Keratinocyte (primary cell): ENCODE measurements at places on chromosomes 5 and 9.

DNA sequence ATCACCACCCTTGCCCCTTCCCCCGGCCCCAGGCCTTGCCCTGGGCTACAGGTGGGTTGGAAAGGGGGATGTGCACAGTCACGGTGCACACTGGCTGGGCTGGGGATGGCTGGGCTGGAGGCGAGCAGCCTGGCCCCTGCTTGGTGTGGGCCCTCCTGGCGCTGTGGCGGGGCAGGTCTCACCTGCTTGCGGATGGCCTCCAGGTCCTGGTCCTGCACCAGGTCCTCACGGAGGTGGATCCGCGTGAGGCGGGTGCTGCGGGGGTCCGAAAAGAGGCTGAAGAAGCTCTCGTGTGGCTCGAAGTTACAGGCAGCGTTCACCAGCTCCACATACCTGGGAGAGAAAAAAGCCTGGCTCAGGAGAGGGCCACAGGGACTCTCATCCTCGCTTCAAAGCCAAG lies 18.1 kb downstream of the ZER1 start:
- no peaks in the 10 kb centered on the region for H3K27me3 ChIP-seq
- no peak for DNase-seq
- no peaks in the 10 kb centered on the region for H3K4me1 ChIP-seq
- H3K4me3 ChIP-seq: no peak overlapping the region

- no peak for DNase-seq
- H3K27ac ChIP-seq: no peak overlapping the region
- peaks cover 4% of the 10 kb centered on the region for H3K4me1 ChIP-seq
- no peaks in the 10 kb centered on the region for H3K27me3 ChIP-seq
- H3K36me3 ChIP-seq: no peaks in the 10 kb centered on the region
These were observed 7.2 kb upstream of the TARS1 start for GRCh38 chr5:33433303-33434240.

GRCh38 chr9:99011161-99011709 lies 67.5 kb downstream of the COL15A1 start:
- H3K27ac ChIP-seq: no peak overlapping the region
- H3K4me1 ChIP-seq: no peaks in the 10 kb centered on the region
- no peaks in the 10 kb centered on the region for H3K36me3 ChIP-seq
- DNase-seq: no peak

DNA sequence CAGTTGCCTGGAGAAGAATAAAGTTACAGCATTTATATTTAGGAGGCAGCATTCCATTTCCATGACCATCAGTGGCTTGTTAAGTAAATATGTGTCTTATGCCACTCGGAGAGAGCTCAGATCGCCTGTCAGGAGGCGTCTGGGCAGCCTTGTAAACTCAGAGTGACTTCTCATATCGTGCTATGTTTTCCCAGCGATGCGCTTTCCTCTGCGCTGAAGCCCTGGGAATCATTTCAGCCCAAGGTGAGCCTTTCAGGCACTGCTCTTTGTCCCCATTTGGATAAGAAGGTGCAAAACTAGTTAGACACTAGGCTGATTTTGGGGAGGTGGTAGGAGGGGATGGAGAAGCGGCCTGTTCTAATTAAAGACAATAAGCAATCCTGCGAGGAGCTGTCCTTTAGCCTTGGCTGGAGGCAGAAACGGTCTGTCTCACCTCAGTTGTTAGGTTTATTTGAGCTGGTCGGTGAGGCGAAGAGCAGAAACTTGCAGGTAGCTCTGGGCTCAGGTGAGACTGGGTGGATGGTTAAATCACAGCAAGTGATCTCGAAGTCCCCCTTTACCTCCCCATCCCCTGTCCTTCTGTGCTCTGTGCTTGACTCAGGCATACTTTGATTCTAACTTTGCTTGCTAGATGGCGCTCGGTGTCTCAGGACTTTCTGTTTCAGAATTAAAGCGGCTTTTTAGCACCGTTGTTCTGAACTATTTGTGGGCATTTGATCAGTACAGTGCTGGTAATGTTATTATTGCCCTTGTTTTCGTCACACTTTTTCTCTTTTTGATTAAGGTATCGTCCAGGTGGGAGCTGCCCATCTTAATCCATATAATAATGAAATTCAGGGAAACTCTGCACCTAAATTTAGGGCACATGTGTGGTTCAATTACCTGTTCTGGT lies 24.6 kb downstream of the NR2F1 start:
- H3K4me1 ChIP-seq: no peaks in the 10 kb centered on the region
- no peaks in the 10 kb centered on the region for H3K36me3 ChIP-seq
- peaks cover 93% of the 10 kb centered on the region for H3K27me3 ChIP-seq
- DNase-seq: no peak
- no peak overlapping the region for H3K4me3 ChIP-seq
- H3K27ac ChIP-seq: no peak overlapping the region

GRCh38 chr5:134846641-134846960 lies 833 bp downstream of the C5orf24 start:
- no peak for DNase-seq
- H3K4me1 ChIP-seq: peaks cover 7% of the 10 kb centered on the region
- peaks cover 2% of the 10 kb centered on the region for H3K36me3 ChIP-seq

GRCh38 chr5:113437111-113437510 lies 2.3 kb upstream of the TSSK1B start:
- no peak overlapping the region for H3K4me3 ChIP-seq
- no peaks in the 10 kb centered on the region for H3K4me1 ChIP-seq
- H3K27me3 ChIP-seq: no peaks in the 10 kb centered on the region

GRCh38 chr5:113061846-113062780 lies 85.5 kb downstream of the DCP2 start:
- no peak overlapping the region for H3K27ac ChIP-seq
- peaks cover 31% of the 10 kb centered on the region for H3K4me1 ChIP-seq
- DNase-seq: no peak
- H3K27me3 ChIP-seq: no peaks in the 10 kb centered on the region

DNA sequence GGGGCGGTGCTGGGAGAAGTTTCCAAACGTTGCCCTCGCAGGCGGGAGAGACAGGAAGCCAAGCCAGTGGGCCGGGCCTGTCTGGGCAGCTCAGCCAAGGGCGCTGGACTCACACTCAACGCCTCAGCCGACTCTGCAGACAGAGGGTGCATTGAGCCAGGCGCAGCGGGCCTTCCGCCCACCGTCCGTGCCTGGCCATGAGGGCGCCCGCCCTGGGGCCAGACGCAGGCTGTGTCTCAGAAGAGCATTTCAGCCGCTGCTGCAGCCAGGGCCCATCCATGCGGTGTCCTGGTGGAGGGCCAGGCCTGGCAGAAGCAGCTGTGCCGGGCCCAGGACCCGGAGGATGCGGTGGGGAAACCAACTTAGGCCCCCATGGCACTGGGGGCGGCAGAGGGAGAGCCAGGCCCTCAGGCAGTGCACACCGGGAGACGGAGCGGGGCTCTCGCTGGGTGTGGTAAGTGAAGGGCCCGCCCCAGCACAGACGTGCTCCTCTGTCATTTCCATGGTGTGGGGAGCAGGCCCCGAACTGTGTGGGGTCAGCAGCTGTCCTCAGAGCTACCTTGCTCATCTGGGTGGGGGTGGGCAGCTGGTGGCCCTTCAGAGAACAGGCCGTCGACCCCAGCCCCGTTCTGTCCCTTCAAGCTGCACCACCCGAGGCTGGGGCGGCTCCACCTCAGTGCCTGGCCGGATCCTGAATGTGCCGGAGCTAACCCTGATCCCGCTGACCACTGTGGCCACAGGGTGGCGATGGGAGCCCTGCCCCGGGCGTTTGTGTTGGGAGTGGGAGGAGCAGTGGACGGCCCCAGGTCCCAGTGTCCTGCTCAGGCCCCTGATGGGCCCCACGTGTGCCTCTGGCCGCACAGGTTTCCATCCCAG lies 18.0 kb downstream of the DNLZ start:
- peaks cover 4% of the 10 kb centered on the region for H3K27me3 ChIP-seq
- peak overlapping the region; percentile 7 for H3K4me3 ChIP-seq
- H3K27ac ChIP-seq: no peak overlapping the region
- H3K36me3 ChIP-seq: no peaks in the 10 kb centered on the region
- H3K4me1 ChIP-seq: peaks cover 23% of the 10 kb centered on the region

DNA sequence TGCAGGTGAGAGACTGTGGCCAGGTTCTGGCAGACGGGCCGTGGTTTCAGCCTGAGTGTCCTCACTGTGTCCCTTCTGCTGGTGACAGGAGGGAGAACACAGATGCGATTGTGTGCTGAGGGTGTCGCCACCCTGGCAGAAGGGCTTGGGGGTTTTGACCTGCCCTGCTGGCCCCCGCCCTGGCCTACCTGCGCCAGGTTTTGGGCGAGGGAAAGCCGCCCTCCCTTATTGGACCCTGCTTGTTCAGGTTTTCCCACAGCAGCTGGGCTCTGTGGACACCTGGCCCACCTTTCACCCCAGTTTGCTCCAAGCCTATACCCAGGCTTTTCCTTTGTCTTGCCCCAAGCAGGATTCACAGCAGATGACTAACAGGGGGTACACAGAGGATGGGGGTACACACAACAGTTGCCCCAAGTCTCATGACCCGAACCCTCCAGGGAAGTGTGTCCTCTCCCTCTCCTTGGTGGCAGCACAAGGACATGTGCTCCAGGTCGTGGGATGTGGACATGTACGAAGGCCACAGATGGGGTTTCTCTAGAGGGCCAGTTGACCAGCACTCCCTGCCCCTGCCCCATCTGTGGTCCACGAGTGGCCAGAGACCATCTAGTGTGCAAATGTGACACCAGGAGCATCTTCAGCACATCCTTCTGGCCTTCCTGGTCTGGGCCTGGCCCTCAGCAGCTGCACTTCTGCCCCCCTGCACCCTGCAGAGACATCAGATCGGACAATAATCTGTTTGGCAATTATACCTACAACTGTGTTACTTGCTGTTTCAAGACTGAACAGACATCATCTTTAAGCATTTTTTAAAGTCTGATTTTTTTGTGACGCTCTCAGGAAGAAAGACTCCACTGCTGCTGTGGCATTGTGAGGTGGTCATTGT lies 265.8 kb upstream of the IRX4 start:
- no peak for DNase-seq
- no peak overlapping the region for H3K27ac ChIP-seq
- H3K4me3 ChIP-seq: no peak overlapping the region
- H3K27me3 ChIP-seq: no peaks in the 10 kb centered on the region
- H3K4me1 ChIP-seq: peaks cover 8% of the 10 kb centered on the region

- H3K4me3 ChIP-seq: no peak overlapping the region
- H3K27me3 ChIP-seq: no peaks in the 10 kb centered on the region
- H3K4me1 ChIP-seq: no peaks in the 10 kb centered on the region
- H3K36me3 ChIP-seq: no peaks in the 10 kb centered on the region
- no peak overlapping the region for H3K27ac ChIP-seq
These were observed 150.8 kb downstream of the MEF2C start for GRCh38 chr5:88732181-88732633.

GRCh38 chr5:27392716-27393115 lies 354.3 kb upstream of the CDH9 start:
- H3K36me3 ChIP-seq: no peaks in the 10 kb centered on the region
- no peaks in the 10 kb centered on the region for H3K27me3 ChIP-seq
- H3K4me1 ChIP-seq: no peaks in the 10 kb centered on the region
- no peak for DNase-seq
- no peak overlapping the region for H3K4me3 ChIP-seq

DNA sequence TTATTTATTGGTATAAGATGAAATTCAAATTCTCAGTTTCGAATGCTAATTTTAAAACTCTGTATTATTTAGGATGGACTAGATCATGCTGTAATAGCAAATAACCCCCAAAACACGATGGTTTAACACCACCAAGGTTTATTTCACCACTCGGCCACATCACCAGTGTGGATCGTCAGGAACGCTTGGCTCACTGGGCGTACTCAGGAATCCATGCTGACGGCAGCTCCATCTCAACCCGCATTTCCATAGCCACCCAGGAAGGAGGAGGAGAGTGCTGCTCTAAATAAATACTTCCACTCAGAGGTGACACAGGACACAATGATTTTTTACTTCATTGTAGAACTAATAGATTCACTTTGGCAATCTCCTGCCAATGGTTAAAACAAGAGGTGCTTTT lies 347.4 kb downstream of the SH3GL2 start:
- no peak for DNase-seq
- H3K27me3 ChIP-seq: no peaks in the 10 kb centered on the region
- H3K4me1 ChIP-seq: no peaks in the 10 kb centered on the region
- H3K4me3 ChIP-seq: no peak overlapping the region
- H3K27ac ChIP-seq: no peak overlapping the region

DNA sequence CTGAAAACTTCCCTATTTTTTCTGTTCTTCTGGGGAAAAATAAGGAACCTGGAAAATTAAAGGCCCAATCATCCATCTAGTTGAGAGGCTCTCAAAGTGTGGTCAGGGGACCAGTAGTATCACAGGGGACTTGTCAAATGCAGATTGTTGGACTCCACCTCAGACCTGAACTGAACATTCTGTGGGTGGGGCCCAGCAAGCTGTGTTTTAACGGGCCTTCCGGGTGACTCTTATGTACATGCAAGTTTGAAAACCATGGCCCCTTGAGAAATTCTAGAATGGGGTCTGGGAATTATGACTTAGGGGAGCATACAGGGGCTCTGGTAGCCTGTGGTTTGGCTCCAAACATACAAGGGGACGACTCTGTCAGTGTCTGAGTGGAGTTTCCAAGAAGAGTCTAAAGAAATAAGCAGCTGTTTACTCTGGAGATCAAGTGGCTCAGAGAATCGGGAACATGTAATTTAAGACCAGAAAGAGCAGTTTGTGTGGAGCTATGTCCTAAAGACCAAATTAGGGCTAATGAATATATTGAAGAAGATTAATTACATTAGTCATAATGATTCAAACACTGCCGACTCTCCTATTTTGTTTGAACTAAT lies 177.4 kb downstream of the SLC28A3 start:
- H3K4me3 ChIP-seq: no peak overlapping the region
- H3K36me3 ChIP-seq: no peaks in the 10 kb centered on the region
- no peak for DNase-seq
- no peaks in the 10 kb centered on the region for H3K27me3 ChIP-seq
- no peak overlapping the region for H3K27ac ChIP-seq
